Activated CD4-positive, alpha-beta memory T cell treated with anti-CD3 and anti-CD28 coated beads for 36 hours (primary cell): ENCODE measurements at places on chromosomes 2 and 18.
A peak's percentile ranks its signal among the peaks of the same experiment; 100 is the strongest.

DNA sequence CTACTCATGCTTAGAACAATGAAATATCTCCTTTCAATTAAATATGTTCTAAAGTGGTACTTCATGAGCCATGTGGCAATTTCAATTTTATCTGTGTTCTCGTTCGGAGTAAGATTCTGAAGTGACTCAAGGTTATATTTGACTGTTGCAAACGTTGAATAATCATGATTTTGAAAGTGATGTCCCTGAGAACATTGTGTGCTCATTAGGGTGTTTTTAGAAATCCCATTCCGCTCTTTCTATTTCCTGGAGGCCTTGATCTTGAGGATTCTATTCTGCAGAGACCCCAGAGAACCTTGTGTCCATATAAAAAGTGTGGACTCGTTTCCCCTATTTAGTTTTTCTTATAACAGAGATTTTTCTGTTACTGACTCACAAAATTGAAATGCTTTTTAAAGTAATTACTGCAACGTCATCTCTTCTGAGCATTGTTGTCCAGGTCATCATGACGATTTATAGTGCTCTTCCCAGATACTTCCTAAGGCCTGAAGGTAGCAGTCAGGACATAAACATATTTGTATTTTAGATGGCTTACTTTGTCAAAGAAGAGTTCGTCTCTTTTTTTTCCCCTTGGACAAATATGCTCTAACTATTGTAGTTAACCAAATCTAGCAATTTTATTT, 27.2 kb downstream of the IL1R2 start:
- no peak for DNase-seq

GRCh38 chr18:30280861-30281470, 761.6 kb downstream of the DSC3 start:
- DNase-seq = no peak

- DNase-seq = no peak
Measured at GRCh38 chr18:24536834-24537233, 76.4 kb downstream of the HRH4 start.

GRCh38 chr18:55290898-55291297, 297.1 kb downstream of the TCF4 start:
- DNase-seq = no peak

- no peak for DNase-seq
Measured at GRCh38 chr2:203685081-203685621, 21.3 kb upstream of the CD28 start.

- DNase-seq = no peak
Measured at GRCh38 chr2:226887940-226888339, 52.1 kb downstream of the RHBDD1 start.

- peak; percentile 66 for DNase-seq
Measured at GRCh38 chr2:136117391-136117841, 533 bp downstream of the CXCR4 start.

DNA sequence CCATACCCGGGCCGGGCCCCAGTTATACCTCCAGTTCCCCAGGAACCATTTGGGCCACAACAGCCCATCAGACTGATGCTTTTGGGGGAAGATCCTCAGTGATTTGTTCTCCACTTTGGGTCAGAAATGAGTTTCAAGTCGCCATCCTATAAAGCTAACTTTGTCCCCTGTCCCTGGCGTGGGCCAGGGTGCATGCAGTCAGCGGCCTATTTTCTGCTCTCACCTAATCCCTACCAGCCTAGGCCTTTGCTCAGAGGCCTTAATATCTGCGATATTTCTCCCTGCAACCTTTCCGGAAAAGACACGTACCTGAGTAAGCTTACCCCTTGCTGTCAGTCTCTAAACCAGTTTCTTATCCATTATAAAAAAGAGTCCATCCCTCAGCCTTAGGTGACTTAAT, 7.2 kb downstream of the DNMT3A start:
- DNase-seq = no peak

DNA sequence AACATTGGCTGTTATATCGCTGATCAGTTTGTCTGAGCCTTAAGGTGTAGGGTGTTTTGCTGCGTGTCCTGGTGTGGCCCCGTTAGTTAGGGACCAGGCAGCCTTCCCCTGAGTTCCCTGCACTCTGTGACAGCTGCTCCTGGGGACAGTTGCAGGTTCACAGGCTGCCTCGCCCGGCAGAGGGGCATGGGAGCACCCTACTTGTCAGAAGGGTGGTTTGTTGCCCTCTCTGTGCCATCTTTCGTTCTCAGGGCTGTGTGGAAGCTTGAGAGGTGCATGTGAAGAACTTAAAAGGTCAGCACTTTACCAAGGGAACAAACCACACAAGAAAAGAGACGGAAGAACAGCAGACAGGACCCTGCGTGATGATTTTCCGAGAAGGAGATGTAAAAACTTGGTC, 159.6 kb downstream of the LDLRAD4 start:
- no peak for DNase-seq

GRCh38 chr2:11932962-11933361, 186.5 kb downstream of the LPIN1 start:
- DNase-seq = no peak

- DNase-seq = peak; percentile 31
Measured at GRCh38 chr2:74777161-74777900, 56.6 kb upstream of the HK2 start.

DNA sequence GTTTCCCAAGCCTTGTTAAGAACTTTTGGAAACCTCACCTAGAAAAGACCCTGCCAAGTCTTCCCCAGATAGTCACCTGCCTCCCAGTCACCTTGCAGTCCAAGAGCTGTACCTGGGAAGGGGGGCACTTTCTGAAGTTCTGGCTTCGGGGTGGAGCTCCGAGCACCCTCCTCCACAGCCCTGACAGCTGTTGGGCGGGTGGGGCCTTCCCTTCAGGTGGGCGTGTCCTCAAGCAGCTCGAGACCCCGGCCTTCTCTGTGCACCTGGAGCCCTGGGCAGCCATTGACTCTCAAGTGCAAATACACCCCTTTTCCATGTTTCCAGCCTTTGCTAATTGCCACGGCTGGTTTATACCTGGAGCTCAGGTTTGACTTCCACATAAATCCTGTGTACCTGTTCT, 37.0 kb upstream of the IGFBP5 start:
- no peak for DNase-seq

- DNase-seq = no peak
Measured at GRCh38 chr2:195450552-195451113, 206.4 kb upstream of the SLC39A10 start.

DNA sequence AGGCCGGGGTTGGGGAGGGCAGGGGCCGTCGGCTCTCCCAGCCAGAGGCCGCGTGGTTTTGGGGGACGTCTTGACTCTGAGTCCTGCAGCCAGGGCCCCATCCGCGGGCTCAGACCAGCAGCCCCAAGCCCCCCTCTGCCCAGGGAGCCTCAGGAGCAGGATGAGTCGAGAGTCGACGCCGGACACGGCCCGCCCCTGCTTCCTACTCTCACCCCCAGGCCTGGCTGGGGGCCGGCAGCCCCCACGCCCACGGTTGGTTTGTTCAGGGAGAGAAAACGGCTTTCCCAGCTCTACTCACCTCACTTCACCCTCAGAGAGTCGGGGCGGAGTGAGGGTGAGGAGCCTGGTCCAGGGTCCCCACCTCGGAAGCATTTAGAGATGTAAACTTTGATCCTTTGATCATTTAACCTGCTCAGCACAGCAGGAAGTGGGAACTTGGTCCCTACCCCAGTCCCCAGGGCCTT, 6.9 kb downstream of the SNORC start:
- no peak for DNase-seq

- no peak for DNase-seq
Measured at GRCh38 chr18:3405713-3406112, 44.3 kb upstream of the TGIF1 start.

DNA sequence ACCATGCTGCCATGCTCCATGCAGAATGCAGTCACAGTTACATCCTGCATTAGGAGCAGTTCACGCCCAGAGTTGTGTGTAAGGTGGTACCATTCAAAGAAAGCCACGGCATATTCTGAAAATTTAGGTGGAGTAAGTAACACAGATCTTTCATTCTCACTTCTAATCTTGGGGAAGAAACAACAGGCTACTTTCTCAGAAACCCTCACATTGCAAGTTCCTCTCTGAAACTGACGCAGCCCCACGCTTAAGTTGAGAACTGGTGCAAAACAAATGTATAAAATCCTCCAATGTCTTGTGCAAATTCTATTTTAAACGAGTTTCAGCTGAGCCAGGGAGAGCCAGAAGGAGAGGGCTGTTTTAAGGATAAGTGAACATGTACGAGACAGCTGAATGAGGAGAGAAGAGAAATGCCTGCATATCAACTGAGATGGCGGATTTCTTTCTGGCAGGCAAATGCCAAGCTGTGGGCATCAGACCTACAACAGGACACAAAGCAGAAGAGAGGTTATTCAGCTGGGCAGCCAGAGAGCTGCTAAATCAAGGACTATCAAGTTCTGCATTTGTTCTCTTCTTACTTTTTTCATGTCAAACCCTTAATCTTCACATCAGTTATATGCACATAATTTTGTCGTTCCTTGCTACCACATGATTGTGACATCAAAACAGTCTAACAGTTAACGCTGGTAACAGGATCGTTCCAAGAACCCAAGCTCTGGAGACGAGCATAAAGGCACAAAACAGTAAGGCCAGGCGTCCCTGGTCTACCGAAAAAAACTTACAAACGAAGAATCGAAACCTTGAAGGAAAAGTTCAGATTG, 6.4 kb downstream of the ARL4C start:
- peak; percentile 55 for DNase-seq

DNA sequence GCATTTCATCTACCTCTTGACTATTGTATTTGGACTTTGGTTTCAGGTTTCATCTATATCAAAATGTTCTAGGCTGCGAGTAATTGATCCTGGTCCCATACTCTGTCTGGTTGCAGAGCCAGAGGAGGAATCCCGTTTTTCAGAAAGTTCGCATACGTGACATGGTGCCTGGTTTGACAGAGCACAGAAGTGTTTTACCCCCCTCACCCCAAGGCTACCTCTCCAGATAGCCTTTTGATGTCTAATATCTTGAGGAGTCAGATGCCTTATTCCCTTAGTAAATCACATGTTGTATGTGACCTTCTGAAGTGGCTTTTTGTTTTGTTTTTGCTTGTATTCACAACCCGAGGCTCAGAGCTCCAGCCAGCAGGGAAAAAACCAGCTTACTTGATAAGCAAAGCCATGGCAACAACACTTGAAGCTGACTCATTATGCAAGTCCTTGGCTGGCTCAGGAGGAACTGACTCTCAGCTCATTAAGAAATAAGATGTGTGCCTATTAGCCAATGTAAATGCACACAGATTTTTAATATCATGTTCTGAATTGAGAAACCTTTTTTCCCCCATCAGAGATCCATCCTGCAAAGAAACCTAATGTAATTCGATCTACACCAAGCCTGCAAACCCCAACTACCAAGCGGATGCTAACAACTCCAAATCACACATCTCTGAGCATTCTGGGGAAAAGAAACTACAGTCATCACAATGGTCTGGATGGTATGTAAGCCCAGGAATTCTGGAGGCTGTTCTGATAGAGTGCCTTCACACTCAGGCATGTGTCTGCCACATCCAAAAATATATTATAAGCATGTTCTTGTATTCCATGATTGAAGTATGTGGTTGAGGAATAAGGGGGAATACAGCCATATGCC, 41.4 kb downstream of the OXER1 start:
- DNase-seq = peak; percentile 58

DNA sequence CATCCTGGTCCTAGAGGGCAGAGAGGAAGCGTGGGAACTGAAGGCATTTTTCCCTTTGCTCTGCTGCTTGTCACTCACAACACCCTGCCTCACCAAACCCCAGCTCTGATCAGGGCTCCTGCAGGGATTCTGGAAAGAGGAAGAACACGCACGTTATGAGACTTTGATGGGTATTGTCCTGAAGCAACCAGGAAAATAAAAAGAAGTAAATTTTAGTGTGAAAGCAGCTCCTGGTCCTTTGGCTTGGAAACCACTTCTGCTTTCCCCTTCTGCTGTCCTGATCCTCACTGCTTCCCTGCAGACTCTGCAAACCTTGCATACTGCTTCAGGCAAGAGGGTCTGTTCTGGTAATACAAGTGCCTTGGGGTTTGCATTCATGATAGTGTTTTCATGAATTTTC, 164.1 kb downstream of the SLC8A1 start:
- no peak for DNase-seq

GRCh38 chr18:8841781-8842485, 136.6 kb downstream of the MTCL1 start:
- no peak for DNase-seq

DNA sequence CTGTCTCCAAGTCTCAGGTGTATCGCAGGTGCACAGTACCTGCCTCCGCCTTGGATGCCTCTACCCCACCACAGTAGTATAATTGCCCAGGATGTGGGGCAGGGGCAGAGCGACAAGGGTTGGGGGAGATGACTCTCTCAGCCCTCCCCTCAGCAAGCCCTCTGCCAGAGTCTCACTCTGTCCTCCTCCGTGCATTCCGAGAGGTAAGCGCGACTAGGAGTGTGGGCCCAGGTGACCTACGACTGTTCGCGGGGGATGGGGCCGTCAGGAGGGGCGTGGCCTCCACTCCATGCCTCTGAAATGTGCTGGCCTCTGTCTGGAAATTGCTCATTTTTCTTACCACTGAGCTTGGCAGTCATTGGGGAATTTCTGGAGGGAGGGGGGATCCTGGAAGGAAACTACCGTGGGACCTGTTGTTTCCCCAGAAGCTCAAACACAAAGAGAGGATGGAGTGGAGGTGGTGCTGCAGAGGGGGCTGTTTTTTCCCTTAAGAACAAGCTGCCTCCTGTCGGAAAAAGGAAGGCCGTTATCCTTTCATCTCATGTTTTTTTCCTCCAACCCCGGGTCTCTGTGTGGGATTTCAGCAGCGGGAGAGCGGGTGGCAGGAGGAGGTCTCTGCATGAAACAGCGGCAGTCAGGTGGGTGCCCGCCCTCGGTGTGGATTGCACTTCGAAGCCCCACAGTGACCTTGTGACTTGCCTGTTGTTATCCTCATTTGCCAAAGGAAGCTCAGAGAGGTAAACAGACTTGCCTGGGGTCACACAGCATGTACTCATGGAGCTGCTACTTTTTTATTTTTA, 13.0 kb upstream of the RALB start:
- DNase-seq = peak; percentile 56

GRCh38 chr2:23615216-23616020, 230.4 kb downstream of the KLHL29 start:
- no peak for DNase-seq

DNA sequence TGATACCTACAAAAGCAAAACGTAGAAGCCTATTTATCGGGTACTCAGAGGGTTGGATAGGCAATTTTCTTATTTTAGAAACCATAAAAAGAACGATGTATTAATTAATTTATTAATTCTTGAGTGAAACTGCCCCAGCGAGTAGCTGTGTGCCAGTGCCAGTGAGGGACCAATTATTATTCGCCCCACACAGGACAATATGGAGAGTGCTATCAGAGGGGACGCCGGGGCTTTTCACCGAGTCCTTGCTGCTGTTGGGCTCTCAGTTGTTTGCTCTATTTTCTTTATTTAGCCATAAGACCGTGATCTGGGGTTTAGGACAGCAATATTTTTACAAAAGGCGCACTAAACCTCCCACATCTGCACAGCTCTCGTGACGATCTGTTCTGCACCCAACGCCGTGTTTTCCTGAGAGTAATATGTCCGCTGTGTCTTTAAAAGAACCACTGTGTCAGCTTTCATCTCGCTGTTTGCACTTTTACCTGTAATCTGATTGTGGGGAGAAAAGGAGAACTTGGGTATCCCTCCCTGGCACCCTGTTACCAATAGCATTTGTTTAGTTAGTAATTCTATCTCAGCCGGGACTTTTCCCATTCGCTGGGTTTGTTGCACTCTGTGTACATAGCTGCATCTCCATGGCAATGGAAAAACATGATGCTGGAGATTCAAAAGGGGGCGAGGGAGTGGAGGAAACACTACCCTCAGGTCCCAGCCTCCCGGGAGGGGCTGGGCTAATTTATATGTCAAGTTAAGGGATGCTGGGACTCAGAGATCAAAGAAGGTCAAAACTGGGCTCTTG, 30.1 kb upstream of the ZNF516 start:
- no peak for DNase-seq
